ENCODE measurements at places on chromosomes 12 and 14.
A peak's percentile ranks its signal among the peaks of the same experiment; 100 is the strongest.

GRCh38 chr14:67674139-67674479 lies 323 bp downstream of the VTI1B start:
- DNase-seq, result peak; percentile 82

DNA sequence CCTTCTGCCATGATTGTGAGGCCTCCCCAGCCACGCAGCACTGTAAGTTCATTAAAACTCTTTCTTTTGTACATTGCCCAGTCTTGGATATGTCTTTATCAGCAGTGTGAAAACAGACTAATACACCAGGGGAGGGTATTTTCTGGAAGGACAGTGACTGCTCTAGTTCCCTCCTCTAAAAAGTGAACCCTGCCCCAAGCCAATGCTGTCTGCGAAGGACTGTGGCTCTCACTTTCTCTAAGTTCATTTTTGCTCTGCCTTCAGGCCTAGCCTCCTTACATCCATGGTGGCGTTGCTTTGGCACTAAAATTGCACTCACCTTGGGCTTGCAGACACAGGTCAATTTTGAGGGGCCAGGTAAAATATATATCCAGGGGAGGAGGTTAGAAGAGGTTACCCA lies 323.0 kb downstream of the VRK1 start:
- DNase-seq, result no peak

- DNase-seq, result no peak
Measured at GRCh38 chr14:30551460-30551859, 7.5 kb upstream of the G2E3 start.

DNA sequence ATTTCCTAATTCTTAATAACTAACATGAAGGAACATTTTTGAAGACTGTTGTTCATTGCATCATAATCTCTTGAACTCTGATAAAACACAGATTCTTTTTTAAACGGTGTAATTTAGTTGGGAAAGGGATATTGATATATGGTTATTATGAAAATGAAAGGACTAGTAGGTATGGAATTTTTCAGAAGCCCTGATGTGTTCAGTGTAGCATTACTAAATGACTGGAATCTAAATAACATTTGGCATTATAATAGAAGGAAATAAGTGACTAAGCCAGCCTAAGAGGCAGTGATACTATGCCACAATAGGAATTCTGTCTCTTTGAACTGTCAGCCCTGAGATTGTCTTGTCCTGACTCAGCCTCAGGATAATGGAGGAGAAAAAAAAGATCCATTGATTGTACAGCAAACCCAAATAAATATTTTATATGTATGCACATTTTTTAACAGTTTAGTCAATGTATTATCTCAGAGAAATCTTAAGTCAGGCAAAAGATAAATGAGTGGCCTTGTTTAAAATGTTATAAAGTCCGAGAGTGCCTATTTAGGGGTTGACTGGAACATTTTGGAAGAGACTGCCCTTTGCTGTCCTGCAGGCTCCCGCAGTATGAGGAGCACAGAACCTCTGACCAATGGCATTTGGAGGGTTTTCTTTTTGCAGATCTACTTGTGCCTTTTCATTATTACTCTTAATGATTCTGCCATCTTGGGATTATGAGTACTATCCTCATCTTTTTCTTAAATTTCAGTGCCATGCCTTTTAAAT lies 271.2 kb downstream of the EGLN3 start:
- DNase-seq, result no peak

GRCh38 chr12:33690562-33690961 lies 250.9 kb upstream of the SYT10 start:
- no peak for DNase-seq

GRCh38 chr14:21054123-21054767 lies 3.4 kb upstream of the RNASE8 start:
- DNase-seq, result no peak

GRCh38 chr12:25100194-25101091 lies 94.5 kb downstream of the DNAI7 start:
- no peak for DNase-seq

DNA sequence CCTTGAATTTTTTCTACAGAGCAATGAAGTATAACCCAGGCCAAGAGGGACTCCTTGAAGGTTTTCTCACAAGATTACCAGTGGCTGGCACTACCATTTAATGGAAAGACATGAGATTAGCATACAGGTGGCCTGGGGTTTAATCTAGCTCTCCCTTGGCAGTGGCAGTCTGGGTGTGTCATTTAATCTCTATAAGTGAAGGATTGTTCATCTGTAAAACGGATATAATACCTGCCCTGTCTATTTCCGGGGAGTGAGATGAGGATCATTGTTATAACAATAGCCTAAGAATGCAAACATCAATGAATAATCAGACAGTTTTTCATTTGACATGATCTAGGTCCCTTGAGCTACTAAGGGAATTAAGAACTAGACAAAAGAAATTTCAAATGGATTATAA lies 168.7 kb upstream of the CPNE8 start:
- DNase-seq, result no peak

GRCh38 chr14:105930572-105930971 lies 404.2 kb downstream of the TMEM121 start:
- DNase-seq, result no peak

DNA sequence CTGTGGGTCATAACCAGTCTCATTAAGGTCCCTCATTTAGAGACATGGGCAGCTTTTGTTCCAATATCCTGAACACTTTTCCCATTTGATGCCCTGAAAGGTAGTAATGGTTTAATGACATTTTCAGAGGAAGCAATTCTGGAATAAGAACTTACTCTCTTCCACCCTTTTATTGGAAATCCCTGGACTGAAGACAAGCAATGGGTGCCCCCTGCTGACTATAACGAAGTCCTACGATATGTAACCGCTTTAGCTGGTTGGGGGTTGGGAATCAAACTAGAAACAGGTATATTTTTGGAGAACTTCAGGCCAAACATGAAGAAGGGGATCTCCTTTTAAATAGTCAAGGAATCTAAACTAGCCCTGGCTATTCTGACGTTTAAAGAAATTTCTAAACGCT lies 20.5 kb downstream of the SARNP start:
- no peak for DNase-seq

GRCh38 chr12:54932038-54932437 lies 52.5 kb downstream of the TESPA1 start:
- DNase-seq, result no peak

- no peak for DNase-seq
Measured at GRCh38 chr14:90720832-90721231, 95.4 kb downstream of the TTC7B start.

GRCh38 chr12:122125452-122126341 lies 47.1 kb downstream of the MLXIP start:
- peak; percentile 12 for DNase-seq

DNA sequence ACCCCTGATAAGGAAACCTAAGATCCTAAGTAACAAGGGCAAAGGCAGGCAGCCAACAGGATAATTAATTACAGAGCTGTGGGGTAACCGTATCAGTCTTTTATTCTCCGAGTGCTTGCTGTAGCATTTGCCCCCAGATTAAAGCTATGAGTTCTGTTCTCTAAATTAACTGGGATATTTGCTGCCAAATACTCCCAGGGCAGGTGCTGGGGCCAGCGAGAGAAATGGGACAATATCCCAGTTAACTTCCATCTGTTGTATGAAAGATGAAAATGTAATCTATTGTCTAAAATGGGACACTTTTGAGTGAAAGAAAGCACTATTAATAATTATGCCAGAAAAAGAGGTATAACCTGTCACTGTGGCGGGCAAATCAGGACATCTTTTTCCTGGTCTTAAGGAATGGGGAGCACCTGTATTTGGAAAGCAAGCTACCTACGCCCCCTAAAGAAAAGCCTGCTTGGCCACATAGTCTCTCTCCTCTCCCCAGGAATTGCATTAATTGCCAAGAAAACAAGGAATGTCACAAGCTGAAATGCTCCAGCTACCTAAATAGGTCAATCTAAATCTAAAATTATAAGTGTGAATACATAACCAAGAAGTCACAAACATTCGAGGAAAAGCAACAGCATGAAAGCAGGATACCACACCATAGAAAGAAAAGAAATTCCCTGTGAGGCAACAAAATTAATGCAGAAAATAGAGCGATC lies 26.7 kb upstream of the CFAP54 start:
- no peak for DNase-seq

All from Right ventricle myocardium superior (tissue), 1 donor.